ENCODE measurements at places on chromosomes 1 and 21.

- peak; percentile 26 for DNase-seq
Observed at GRCh38 chr1:111406321-111406768, 21.2 kb downstream of the OVGP1 start.

DNA sequence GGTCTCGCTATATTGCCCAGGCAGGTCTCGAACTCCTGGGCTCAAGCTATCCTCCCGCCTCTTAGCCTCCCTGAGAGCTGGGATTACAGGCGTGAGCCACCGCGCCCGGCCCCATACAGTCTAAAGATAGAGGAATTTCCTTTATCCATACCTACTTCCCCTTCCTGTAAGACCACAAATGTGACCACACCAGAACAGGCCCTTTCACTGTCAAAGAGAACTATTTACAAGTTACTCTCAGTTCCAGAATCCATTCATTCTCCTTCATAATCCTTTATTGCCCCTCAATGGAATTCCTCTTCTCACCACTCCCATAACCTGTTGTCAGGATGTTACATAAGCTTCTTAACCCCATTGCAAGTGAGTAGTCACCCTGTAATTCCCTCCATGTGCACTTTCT is 26.3 kb upstream of the SLC5A9 start:
- DNase-seq, result no peak

- no peak for DNase-seq
Observed at GRCh38 chr1:26545969-26546323, 16.4 kb downstream of the RPS6KA1 start.

- DNase-seq, result no peak
Observed at GRCh38 chr1:219039017-219039681, 134.5 kb upstream of the LYPLAL1 start.

- no peak for DNase-seq
Observed at GRCh38 chr1:223271085-223271781, 92.7 kb downstream of the SUSD4 start.

DNA sequence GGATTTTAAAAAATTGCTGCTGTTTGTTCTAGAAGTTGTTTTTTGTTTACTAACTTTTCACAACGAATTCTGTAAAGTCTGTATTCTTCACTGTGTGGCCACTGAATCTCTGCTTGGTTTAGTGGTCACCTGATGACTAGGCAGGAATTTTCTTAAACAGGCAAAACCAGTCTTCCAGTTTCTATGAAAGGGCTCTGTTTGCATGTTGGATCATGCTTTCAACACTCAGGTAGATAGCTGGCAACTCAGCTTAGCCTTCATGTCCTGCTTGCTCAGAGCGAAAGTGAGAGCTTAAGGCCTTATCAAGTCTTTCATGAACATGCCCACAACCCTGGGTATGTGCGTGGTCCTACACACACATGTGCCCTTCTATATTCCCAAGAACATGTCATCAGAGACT is 52.4 kb upstream of the CCDC190 start:
- DNase-seq, result no peak

- no peak for DNase-seq
Observed at GRCh38 chr1:209134001-209134400, 449.5 kb upstream of the CAMK1G start.

- no peak for DNase-seq
Observed at GRCh38 chr1:9143250-9143649, 14.3 kb upstream of the GPR157 start.

DNA sequence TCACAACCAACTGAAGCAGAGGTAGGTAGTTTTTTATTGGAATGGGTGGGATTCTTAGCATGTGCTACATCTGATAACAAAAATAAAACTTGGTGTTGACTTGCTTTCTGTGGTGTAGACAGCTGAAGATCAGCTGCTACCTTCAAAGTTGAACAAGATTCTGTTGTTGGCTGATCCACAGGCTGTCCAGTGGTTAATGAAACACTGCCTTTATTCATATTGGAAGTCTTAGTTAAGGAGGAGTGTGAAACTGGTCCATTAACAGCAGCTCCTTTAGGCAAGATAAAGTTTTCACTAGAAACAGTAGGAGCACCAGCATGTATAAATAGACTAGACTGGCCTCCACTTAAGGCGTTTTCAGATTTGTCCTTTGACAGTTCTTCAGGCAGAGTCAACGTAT is 81.1 kb downstream of the ZNF644 start:
- no peak for DNase-seq

DNA sequence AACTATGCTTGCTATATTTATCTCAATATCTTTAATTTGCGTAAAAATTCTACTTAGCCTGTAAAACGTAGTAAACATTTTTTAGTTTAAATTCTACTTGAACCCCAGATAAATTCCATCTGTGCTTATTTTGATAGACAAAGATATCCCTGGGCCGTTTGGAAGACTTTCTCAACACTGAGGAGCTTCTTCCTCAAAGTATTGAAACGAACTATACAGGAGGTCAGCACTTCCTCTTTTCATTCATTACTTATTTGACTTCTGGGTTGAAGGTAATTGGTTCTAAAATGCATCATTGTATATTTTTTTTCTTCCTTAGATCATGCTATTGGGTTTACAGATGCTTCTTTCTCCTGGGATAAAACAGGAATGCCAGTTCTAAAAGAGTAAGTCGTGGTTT is 74.7 kb downstream of the HSPA13 start:
- DNase-seq, result no peak

- DNase-seq, result no peak
Observed at GRCh38 chr21:37560385-37560784, 193.8 kb downstream of the DYRK1A start.

DNA sequence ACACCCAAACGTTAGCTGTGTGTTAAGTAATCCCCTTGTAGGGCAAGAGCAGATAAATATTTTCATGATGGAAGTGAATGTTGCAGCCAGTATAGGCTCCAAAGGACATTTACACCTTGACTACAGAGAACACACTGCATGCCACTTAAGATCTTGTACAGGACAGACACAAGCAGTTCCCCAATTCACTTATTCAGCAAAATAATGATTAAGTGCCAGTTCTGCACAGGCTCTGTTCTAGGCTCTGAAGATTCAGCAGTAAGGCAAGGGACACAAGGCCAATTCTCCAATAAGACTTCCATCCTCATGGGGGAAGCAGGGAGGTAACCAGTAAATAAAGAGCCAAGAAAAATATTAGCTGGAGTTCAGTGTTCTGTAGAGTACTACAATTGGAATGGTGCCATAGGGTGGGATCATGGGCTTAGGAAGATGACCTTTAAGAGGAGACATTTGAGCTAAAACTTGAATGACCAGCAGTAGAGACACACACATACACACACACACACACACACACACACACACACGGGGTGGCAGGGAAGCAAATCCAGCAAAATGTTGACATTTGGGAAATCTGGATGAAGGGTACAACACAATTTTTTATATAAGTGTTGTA is 199.9 kb upstream of the JUN start:
- DNase-seq, result no peak

DNA sequence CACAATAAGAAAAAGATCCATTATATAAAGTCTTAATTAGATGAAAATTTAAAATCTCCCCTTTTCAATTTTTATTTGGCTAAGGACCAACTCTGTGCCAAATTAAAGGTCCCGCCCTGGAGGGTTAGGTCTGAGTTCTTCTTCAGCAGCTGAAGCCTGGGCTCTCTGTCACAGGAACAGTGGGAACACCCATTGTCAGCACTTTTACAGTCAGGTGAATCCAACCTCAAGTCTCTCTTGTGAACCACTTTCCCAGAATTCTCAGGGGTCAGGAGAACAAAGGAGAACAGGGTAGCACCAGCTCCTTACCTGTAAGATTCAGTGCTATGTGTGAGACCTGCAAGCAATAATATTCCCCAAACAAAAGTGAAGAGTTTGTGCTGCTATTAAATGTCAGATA is 25.1 kb upstream of the HJV start:
- DNase-seq, result no peak

GRCh38 chr1:24874611-24875234 is 55.4 kb downstream of the RUNX3 start:
- DNase-seq, result no peak

DNA sequence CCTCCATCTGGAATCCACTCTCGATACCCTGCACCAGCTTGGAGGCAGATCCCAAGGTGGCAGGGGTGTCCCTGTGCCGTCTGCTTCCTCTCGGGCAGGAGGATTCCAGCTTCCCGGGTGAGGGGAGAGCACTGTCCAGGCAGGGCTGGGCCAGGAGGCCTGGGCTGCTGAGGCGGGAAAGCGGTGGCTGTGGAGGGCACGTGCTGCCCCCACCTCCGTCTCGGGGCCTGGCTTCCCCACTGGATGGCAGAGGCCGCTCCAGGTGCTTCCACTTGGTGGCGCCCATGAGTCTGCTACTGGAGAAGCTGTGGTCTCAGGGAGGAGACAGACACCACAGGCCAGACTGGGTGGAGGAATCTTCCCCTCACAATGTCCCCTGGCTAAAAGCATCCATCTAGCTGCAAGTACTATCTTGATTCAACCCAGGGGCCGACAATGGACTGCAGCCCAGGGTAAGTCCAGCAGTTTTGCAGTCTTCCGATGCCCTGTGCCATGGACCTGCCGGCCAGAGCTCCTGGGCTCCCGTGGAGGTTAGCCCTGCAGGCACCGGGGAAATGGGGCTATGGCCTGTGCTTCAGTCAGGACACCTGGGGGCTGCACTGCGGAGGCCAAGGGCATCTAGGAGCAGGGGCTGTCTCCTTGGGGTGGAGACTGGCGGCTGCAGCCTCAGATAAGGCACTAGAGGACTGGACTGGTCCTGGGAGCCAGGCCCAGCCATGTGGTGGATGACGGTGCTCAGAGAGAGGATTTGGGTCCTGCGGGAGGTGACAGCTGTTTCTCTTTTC is 41.3 kb upstream of the EIF4G3 start:
- no peak for DNase-seq

GRCh38 chr1:67674260-67675011 is 10.6 kb upstream of the GADD45A start:
- DNase-seq, result peak; percentile 89

DNA sequence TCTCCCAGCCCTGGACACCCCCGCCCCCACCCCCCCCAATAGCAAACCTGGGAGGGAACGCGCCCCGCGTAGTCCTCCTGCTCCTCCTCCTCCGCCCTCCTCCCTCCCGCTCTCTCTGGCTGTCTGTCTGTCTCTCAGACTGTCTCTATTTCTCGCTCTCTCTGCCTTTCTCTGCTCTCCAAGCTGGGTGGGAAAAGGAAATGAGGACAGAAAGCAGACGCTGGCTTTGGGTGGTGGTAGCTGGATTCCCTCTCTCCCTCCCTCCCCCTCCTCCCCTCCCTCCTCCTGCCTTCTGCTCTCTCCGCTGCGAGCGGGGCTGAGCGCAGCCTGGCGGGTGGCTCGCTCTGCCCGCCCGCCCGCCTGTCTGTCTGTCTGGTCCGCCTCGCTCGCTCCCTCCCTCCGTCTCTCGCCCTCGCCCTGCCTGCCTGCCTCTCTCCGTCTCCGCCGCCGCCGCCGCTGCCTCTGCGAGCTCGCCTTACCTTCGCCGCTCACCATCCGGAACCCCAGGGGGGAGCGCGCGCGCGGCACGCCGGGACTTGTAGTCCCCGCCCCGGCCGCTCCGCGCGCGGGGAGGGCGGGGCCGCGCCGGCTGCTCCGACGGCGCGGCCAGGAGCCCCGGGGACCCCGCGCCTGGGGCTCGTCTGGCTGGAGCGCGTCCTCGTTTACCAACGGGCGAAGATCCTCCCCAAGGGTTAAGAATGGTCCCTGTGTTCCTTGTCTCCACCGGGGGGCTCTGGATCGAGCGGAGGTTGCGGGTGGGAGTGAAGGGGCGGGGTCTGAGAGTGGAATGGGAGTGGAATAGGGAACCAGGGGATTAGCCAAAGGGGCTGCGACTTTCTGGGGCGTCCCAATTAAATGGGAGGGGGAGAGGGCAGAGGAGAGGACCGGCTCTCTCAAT is at the start of gene AHDC1:
Gene AHDC1 (minus strand): TSS at position 464 of the 898 bp plus-strand sequence. CDS start 52,029 bp downstream, outside the sequence.
- peak; percentile 90 for DNase-seq

DNA sequence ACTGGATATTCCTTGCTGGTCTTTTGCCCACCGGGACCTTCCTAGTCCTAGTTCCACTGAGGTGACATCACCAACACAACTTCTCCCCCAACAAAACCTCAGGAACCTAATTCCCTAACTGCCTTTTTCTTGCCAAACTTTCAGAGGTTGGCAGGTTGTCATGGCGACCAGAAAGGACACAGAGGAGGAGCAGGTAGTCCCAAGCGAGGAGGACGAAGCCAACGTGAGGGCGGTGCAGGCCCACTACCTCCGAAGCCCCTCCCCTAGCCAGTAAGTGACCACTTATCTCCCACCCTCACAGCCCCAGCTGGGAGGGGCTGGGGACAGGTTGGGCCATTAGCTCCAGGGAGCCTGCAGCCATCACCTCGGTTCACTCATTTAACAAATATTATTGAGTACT is 815 bp downstream of the STYXL2 start:
- no peak for DNase-seq

DNA sequence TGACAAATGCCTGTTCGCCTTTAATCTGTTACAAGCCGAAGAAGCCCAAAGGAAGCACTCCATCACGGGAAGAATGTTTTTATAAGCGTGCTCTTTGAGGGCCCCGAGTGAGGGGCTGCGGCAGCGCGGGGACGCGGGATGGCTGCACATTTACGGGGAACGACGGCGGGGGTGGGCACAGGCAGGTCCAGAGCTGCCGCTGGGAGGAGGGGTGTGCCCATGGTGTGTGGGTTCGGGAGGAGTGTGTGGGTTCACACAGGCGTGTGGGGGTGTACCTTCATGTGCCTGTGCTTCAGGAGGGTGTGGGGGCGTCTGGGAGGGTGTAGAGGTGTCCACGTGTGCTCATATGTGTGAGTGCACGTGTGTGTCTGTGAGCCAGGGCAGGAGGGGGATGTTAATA is 155.9 kb upstream of the ZC3H12A start:
- DNase-seq, result no peak

DNA sequence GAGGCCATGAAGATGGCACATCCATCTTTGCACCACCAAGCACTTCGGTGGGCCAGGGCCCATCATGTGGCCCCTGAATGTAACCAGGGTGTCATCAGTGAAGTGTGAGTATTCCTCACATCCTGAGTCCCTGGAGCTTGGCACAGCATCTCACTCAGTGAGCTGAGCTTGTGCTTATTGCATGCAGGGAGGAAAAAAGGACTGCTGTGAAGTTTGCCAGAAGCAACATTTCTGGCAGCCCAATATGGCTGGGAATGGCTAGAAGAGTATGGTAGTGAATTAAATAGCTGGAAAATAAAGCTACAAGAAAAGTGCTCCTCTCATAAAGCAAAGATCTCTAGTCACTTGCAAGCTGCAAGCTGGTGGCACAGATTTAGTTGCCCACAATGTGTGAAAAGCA is 109.3 kb downstream of the TNFSF18 start:
- no peak for DNase-seq

DNA sequence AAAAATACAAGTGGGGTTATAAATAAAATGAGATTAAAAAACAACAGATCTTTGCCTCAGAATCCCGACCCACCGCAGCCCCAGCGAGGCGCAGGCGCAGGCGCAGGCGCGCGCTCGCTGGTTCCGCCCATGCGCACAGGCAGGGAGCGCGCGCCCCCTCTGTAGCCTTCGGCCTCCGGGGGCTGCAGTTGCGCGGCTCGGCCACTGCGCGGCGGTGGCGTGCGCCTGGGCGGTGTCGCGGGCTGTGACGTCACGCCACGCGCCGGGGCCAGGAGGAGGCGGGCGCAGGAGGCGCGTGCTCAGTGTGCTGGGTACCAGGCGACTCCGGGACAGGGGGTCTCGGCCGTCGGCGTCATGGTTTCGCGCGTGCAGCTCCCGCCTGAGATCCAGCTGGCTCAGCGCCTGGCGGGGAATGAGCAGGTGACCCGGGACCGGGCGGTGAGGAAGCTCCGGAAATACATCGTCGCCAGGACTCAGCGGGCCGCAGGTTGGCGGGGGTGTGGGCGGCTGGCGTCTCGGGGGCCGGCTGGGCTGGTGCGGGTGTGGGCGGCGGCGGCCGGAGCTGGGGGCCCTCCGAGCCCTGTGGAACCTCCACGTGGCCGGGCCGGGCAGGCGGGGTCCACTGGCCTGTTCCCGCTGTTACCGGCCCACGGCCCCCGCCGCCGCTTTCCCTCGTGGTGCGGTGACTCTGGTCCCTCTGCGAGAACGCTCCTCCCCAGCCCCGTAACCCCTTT is at the start of gene RRP1:
Gene RRP1 (plus strand): TSS at position 302 of the 734 bp plus-strand sequence. CDS start 53 bp downstream, at position 355.
- peak; percentile 81 for DNase-seq

Data from SHP77 (cell line).